ENCODE measurements at places on chromosomes 11 and 22.

DNA sequence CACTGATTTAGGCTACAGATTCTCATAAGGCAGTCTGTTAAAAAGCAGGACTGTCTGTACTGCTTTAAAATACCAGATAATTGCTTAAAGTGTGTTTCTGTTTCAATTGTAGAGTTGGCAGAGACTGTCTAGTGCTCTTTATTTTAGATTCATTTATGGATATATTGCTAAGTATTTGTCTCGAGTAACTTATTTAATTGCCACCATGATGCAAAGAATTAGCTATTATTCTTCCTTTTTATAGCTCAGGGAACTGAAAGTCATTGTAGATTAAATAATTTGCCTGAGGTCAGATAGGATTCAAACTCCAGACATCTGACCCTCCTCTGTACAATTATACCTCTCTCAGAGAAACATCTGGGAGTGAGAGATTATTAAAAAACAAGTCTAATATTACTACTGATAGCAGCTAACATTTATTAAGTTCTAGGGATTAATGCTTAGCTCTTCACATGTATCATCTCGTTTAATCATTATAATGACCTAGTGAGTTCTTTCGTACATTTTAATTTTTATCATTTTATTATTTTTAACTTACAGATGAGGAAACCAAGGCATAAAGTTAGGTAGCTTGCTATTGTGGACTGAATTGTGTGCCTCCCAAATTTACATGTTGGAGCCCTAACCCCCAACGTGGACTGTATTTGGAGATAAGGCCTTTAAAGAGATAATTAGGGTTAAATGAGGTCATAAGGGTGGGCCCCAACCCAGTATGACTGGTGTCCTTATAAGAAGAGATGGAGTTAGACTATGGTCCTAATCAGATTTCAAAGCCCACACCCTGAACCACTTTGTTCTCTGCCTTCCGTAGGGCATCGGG lies 19.7 kb upstream of the RAG2 start:
- DNase-seq: no peak

DNA sequence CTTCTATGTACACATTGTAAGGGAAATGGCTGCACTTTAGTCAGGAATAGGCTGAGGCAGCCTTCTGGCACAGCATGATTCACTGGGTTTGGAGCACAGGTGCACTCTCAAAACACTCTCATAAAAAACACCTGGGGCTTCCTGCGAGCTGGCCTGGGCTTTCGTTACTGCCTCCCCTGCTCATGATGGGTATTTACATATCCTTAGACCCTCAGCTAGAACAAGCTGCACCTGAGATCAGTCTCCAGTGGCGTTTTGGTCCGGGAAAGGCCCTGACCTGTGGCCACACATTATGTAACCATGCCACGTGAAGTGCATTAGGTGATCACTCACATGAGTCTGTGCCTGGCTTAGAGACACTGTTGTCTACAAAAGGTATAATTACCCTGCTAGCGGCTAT lies 321.7 kb downstream of the TMEM135 start:
- DNase-seq: no peak

- DNase-seq: no peak
Observed at GRCh38 chr11:17098658-17099057, 21.2 kb upstream of the RPS13 start.

DNA sequence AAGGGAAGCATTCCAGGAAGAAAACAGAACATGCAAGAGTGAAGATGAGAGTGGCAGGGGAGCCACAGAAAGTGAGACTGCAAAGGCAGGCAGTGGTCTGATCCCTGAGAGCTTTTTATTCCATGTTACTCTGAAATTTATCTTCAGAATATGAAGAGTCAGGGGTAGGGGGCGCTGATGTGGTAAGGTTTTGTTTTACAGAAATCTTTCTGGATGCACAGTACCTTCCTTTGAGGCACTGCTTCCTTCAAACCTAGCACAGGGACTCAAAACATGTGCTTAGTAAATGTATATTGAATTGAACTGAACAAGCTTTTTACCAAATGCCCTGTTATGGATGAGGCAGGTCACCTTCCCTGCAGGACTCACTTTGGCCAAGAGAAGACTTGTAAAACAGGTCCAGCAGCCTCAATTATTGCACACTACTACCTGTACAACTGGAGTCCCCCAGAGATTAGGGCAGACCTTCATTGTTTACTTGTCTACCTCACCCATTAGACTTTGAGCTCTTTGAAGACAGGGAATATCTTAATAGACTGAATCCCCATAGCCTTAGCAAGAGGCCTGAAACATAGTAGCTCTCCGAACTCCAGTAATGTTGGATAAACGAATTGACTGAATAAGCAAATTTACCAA lies 2.2 kb downstream of the PAK1 start:
- DNase-seq: peak; percentile 12

GRCh38 chr11:119734788-119735187 lies 5.8 kb upstream of the NECTIN1 start:
- DNase-seq: no peak

DNA sequence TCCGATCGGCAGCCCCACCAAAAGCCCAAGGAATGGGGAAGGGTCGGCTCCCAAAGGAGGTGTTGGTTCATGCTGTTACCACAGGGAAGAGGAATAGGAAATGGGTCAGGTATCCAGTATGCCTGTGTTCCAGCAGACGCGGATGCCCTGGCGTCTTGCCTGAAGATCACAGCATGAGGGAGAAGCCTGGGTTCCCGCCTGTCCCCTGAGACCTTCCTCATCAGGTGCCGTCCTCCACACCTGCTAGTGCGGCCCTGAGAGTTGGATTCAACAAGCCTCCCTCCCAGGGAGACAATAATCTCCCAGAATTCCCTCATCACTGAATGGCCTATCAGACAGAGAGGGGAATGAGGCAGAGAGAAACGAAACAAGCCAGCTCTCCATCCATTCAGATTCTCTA lies 92.2 kb downstream of the SPATA19 start:
- DNase-seq: no peak

DNA sequence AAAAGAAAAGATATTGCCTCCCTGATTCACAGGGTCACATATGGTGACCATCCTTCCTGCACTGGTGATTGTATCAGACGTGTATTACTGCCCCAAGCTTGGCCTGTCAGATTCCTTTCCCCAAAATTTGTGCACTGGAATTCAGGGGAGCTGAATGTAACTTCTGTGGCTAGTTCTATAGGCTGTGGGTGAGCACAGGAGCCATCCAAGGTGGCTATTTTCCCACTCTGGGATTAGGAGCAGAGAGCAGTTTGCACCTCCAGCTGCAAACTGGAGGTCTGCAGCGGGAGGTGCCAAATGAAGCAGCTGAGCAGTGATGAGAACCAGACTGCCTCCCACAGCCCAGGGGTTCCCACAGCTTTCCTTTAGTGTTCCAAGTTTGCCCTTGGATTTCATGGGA lies 124.2 kb upstream of the PITPNB start:
- no peak for DNase-seq

GRCh38 chr22:38401336-38402084 lies 53.5 kb downstream of the KCNJ4 start:
- DNase-seq: no peak
